ENCODE measurements at places on chromosomes 16 and 17.

DNA sequence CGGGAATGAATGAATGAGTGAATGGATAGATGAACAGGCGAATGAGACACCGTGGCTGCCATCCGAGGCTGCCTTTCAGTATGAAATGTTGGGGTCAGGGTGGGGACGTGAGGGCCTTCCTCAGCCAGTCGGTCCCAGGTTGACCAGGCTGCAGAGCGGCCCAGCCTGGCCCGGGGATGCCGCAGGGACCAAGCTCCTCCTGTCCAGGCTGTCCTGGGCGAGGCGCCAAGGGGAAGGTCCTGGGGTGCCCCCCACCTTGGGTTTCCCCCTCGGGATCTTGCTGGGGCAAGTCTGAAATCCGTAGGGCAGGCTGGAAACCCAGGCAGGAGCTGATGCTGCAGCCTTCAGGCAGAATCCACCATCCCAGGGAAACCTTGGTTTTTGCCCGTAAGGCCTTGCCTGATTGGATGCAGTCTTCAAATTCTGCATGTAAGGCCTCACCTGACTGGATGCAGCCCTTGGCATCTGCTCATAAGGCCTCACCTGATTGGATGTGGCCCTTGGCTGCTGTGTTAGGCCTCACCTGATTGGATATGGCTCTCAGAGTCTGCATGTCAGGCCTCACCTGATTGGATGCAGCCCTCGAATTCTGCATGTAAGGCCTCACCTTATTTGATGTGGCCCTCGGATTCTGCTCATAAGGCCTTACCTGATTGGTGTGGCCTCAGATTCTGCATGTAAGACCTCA is 61.7 kb upstream of the ZNF469 start:
- no peak for DNase-seq

DNA sequence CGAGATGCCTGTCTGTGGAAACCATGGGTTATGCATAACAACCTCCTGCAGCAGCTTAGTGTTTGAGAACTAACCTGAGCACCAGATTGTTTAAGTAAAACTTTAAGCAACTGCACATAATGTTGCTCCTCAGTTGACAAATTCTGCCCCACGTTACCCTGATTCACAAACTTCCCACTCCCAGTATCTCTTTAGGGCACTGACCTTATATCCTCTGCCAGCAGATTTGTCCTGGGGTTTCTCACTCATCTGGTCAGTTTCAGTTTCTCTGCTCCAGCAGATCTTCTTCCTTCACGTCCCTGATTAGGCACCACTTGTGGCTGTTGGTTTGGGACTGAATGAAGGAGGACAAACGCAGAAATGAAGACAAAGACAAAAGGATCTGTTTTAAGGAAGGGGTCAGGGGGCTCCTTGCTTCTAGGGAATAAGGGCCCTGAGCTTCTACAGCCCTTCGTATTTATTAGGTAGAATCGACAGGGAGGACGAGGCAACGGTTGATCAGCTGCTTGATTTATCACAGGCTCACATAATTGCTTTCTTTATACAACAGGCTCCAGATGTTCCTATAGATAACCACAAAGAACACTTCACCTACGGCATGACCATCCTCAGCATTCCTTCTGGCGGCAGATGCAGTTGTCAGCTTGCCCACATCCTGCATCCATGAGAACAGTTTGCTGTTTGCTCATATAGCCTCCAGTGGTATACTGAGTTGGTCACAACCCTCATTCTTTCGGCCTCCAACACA is 13.5 kb upstream of the ZNF689 start:
- no peak for DNase-seq

DNA sequence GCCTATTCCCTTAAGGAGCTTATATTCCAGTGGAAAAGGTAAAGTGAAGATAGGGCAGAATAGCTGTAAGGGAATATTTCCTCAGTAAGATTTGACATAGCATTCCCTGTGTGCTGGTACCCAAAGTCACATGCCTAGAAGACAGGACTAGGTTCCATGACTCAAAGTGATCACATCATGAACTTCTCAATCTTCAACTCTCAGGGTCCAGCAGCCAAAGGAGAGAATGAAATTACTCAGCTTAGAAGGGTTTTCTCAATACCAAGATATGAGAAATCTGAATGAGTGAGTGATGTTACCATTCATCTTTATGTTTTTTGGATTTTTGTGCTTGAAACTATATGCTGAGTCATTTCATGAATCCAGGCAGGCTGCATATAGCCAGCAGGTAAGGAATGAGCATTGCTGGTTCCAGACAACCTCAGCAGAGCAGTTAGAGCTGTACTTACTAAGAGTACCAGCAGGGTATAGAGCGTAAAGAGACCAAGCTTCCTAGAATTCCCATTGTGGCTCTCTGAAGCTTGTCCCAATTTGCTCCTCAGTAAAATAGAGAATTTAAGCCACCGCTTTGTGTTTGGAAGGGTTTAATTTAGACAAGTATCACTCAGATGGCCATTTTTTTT is 91.1 kb downstream of the ANKFN1 start:
- no peak for DNase-seq

DNA sequence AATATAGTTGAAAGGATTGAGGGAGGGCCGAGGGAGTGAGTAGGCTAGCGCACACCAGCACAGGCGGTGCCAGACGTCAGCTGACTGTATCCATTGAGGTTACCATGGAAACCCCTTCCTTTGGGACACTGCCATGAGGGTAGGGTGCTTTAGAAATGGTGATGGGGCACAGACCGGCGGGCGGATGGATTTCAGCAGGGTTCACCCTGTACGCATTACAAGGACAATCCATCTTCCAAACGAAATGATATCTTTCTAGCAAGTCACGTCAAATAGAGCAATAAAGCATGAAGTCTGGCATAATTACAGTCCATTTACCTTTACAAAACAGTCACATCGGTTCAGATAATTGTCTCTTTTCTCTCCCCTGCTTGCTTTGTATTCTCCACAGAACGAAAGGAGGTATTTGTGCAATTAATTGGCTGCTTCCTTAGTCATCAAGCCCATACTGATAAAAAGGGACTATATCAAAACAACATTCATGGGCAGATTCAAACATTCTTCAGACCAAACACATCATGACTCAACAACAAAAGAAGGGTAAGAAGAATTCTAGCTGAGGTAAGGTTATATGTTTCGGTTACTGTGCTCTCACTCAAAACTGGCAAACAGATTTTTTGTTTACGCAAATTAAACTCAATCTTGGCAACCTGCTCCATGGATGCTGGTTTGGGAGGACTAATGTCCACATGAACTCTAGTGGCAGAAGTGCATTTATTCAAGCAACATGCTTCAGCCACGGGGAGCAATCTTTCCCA is 140.6 kb downstream of the CDK5R1 start:
- peak; percentile 15 for DNase-seq

DNA sequence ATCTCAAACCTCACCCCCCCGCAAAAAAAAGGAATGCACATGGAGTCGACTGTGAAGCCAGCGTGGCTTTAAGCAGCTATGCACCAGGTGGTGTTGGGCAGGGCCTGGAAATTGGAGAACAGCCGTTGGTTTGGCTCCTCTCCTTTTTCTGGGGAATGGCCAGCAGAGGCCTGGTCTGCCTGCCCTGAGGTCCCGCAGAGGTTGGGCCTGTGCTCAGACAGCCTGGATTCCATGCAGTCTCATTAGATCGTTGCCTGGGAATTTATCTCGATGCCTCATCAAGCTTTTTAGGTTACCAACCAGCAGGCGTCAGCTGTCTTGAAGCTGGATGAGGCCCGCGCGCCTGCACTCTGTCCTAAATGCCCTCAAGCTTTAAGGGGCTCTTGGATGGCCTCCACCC is 9.8 kb downstream of the SLC12A3 start:
- no peak for DNase-seq

DNA sequence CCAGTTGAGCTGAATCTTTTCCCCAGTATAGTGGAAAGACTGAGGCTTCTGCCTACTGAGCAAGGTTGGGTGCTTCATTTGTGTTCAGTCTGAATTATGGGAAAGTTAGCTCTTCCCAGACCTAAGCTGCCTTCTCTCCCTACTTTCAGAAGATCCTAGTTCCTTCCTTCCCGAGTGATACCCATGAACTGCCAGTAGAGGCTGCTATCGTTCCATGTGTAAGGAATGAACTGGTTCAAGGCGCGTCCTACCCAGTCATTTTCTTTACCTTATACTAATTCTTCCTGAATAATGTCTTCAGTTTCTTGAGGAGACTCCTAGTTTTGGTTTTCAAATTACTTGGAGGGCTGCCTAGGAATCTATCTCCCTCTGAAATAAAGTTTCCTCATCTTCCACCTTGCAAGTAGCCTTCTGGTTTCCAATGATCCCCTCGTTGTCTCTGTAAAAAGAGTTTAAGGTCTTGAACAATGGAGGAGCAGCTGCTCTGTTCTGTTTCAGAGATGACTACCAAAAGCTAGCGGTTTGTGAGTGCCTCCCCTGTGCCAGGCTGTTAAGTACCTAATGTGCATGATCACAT is 934 bp upstream of the AOC2 start:
- peak; percentile 87 for DNase-seq
